ENCODE measurements at places on chromosomes 12 and 14.

- DNase-seq = no peak
Observed at GRCh38 chr12:31715283-31715825, 13.5 kb downstream of the AMN1 start.

DNA sequence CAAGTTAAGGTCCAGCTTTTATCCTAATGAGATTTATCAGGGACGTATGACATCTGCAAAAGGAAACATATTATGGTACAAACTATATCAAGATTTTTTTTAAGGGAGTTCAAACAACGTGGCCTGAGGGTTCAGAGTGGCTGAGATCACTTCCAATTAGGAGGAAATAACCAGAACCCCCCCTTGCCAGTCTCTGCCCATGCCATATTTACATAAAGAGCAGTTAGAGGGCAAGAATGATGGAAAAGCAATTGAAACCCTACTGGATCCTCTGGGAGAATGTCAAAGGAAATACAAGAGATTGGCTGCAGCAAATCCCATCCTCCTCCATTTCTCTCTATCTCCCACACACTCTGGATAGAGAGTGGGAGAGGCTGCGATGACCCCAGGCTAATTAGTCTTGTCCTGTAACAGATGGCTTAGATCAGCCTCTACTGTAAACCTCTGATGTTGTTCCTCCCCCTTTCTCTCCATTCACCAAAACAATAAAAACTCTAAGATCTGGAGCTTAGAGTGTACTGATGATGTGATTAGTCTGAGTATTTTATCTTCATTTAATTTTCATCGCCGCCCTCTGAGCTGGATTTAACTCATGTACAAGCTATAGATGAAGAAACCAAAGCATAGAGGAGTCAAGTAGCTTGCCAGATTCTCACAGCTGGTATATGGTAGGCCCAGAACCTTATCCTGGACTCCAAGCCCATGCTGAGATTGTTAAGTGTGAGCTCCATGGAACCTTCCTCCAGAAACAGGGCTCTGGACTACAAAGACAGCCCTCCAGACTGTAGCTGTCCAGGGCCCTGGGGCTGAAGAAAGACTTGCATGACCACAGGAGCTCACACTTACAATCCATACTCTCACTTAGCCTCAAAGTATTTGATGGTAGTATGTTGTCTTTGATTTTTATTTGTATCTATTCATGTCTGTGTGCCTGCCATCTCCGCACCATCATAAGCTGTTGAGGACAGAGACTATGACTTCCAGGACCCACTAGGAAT lies 54.1 kb upstream of the GNG2 start:
- no peak for DNase-seq

DNA sequence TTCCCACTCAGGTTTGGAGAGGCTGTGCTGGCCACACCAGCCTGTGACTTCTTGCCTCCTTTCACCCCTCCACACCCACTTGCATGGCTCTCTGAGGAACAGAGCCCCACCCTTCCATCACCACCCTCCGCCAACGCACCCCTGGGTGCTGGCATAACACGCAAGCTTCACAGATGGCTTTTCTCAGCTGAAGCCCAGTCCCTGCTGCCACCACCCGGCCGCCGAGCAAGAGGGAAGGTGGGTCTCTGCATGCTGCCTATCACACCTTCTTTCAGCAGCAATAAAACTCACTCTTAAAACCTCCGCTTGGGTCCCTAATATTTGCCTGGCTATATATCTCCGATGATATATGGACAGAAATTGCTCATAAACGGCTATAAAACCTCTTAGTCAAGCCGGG lies 41.6 kb downstream of the SMUG1 start:
- no peak for DNase-seq

DNA sequence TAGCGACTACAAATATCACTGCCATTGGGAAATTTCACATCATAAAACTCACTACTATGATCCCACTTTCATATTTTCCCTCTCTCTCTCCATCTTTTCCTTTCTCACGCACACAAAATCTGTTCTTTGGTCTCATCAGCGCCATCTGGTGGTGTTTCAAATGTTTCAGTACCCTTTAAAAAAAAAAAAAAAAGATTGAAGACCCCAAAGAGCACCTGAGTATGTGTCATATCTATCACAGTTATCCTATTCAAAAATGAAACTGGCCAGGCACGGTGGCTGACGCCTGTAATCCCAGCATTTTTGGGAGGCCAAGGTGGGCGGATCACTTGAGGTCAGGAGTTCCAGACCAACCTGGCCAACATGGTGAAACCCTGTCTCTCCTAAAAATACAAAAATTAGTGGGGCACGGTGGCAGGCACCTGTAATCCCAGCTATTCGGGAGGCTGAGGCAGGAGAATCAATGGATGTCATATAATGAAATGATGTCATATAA lies 72.4 kb downstream of the TTC9 start:
- peak; percentile 65 for DNase-seq

GRCh38 chr14:81989211-81989610 lies 455.6 kb upstream of the SEL1L start:
- no peak for DNase-seq

GRCh38 chr14:71169861-71170260 lies 262.6 kb downstream of the PCNX1 start:
- DNase-seq = no peak

DNA sequence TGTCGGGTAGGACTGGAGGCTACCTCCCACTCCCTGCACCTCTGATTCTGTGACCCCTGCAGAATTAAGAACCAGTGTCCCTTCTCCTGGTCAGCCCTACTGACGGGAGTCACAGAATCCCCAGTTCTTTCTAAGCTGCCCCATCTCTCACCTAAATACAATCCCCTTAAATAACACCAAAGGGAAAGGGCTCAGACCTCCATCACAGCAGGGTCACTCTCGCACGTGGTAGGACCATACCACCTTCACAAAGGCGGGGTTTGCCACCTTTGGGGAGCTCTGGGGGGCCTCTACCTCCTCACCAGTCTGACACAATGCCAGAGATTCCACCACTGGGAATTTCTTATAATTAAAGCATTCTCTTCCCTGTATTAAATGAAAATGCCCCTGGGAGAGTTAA lies 35.6 kb downstream of the DAD1 start:
- no peak for DNase-seq

DNA sequence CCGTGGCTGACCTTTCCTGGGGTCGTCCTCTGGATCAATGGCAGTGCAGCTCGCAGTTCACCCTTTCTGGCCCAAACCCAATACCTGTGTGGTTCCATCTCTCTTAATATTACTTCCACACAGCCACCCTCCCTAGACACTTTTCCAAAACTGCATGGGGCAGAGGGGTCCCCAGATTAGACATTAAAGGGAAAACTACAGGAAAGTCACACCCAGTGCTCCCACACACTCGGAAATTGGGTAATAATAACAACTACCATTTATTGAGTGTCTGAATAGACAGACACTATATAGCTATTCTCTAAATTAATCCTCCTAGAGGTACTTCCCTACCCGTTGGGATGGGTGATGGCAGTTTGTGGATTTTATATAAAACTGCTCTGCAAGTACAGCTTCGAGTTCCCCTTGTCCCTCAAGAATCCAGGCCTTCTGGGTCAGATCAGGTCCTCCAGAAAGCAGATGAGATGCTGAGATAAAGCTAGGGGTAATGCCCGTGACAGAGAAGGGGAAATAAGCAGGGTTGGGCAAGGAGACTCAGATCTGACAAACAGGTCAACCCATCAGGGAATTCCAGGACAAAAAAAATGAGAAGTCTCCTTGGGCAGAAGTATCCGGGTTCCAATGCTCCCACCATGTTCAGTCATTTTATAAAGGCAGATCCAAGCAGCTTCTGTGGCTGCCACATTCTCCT lies 795 bp upstream of the PXN start:
- no peak for DNase-seq

GRCh38 chr12:82099216-82099615 lies 259.0 kb downstream of the CCDC59 start:
- no peak for DNase-seq

Measured in NCI-H1417 treated with DMSO at 0.1 percent for 48 hours (cell line).